Activated CD4-positive, alpha-beta T cell treated with anti-CD3 and anti-CD28 coated beads, Interleukin-2, amount 50 U/mL, for 1 hour (primary cell): ENCODE measurements at places on chromosomes 1 and 21.

DNA sequence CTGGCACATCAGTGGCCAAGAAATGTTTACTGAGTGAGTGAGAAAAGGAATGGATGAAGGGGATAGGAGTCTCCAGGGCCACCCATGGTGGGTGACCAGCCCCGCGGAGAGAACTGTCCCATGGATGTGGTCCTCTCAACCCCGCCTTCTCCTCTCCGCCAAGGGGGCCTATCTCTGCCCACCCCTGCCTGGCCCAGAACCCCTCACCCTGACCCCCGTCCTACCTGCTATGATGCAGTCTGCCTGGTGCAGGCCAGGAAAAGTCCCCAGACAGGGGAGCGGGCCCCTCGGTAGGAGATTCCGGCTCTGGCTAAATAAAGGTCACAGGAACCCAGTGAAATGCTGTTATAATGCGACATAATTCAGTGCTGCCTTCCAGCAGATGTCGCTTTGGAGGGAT lies 107.6 kb downstream of the PTPRU start:
- DNase-seq = no peak

GRCh38 chr1:231613419-231614349 lies 12.9 kb upstream of the DISC1 start:
- no peak for DNase-seq

DNA sequence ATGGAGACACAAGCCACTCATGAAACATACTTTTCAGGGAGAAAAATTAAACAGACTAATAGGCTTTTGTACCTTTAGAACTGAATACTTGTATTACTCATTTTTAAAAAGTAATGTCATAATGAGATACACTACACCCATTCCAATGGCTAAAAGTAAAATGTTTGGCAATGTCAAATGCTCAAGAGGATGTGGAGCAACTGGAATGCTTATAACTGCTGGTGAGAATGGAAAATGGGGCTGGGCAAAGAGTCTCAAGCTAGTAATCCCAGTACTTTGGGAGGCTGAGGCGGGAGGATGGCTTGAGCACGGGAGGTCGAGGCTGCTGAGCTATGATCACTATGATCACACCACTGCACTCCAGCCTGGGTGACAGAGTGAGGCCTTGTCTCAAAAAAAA lies 86.3 kb downstream of the NKAIN1 start:
- no peak for DNase-seq

DNA sequence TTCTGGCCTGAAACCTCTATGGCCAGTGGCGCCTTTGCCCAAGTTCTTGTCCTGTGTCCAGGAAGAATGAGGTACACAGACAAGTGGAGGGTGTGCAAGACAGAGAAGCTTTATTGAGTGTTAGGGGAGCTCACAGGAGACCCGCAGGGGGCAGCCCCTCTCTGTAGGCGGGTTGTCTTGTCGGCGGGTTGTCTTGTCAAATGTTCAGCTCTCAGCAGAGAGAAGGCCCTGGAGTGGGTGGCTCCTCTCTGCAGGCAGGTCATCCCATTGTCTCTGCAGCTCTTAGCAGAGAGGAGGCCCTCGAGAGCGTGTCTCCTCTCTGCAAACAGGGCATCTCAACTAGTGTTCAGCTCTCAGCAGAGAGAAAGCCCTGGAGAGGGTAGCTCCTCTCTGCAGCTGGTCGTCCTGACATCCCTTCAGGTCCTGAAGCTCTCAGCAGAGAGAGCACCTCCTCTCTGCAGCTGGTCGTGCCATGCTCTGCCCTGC lies 11.0 kb downstream of the COL6A2 start:
- DNase-seq = no peak

DNA sequence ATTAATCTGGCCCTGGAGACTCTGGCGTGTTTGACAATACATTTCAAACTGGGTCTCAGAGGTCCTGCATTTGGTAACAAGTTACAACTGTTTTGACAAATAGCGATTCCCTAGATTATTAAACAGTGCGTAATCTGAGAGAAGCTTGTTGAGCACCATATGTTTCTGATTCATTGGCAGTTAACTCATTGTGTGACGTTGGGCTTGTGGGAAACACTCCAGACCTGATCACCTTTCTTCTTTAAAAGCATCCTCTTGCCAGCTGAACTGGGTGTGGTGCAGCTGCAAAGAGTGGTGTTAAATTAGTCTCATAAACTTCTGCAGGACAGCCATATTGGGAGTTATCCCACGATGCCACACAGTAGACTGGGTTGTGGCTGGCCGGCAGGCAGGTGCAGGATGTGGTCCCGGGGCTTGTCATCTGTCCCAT lies 82.7 kb downstream of the CDC7 start:
- no peak for DNase-seq

- no peak for DNase-seq
Measured at GRCh38 chr1:76336931-76337371, 262.4 kb downstream of the ST6GALNAC3 start.

GRCh38 chr1:105652109-105652508 lies 1404.4 kb upstream of the PRMT6 start:
- no peak for DNase-seq

DNA sequence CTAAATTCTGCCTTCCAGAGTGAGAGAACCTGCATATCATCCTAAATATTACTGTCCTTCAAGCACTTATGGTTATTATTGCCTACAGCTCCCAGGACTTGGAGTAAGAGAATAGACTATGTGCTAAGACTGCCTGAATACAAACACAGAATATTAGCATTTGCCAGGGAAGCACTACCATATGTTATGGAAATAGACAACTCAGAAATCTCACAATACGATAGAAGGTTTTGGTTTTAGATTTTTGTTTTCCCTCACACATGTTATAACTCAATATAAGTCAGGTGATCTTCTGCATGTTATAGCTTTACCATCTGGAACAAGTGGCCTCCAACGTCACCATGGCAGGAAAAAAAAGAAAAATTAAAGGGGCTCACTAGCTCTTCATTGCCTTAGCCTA lies 413.9 kb downstream of the LRRIQ3 start:
- DNase-seq = no peak

DNA sequence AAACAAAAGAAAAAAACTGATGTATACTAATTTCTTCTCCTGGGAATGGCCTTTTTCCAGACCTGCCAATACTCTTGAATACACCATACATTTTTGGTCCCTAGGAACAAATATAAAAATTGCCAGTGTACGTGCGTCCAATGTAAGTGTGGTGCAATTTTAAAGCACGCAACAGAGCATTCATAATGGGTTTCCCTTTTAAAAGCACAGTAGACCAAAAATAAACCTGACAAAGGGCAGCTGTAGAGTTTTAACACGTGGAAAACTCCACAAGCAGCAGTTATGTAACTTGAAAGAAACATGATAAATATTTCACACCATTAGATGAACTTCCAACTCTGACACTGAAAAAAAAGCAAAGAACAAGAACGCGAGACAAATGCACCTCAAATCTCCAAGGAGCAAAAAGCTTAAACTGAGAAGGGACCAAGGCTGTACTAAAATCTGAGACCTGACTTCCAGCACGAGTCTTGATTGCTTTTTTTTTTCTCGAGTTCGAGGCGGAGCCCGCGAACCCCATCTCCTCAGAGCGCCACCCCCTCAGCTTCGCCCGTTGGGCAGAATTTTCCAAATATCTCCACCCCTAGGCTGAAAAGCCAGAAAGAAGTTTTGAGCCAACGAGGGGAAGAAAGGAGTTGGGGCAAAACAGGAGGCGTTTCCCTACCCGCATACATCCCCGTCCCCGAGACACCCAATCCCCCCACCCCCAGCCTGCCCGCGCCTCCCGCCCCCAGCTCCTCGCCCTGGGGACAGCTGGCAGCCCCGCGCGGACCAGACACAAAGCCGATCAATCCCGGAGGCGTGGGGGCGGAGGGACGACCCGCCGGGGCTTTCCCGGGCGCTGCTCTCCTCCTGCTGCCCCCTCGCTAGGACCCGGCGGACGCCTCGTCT lies at the start of gene JAM2:
JAM2 (plus strand) TSS at position 599 of the 891 bp plus-strand sequence. CDS start 564 bp downstream, outside the sequence.
- DNase-seq = peak; percentile 8

DNA sequence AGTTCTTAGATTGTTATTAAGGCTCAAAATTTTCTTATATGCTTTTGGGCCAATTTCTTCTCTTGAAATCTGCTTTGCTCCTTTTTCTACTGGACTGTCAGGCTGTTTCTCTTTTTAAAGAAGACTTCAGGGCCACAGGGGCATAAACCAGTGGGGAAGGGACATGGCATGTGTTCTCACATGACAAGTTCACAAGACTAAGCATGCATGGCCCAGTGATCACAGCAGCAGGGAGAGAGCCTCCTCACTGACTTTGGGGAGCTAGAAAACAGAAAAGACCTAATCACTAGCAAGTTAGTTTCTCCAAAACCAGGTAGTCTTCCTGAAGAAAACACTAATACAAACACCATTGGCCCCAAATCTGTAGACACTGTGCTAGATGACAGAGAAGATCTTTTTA lies 64.8 kb downstream of the RAB3GAP2 start:
- no peak for DNase-seq

- no peak for DNase-seq
Measured at GRCh38 chr1:209831615-209832014, 3.8 kb downstream of the UTP25 start.

GRCh38 chr1:3359756-3360440 lies 94.6 kb upstream of the ARHGEF16 start:
- DNase-seq = no peak

DNA sequence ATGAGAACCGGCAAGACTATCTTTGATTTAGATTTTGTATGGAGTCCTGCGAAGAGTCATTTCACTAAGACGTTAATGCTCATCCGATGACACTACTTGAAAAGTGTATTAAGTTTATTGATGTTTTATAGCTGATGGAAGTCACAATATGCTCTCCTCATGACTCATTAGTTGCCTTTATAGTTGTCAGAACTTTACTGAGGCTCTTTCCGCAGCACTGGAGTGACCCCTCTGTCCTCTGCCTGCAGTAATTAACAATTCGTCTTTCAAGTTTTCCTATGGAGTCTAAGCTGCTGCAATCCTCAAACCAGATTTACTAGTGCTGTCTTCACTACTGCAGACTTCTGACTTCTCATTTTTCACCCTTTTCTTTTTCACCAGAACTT lies 853 bp downstream of the USP16 start:
- no peak for DNase-seq
